Hematopoietic multipotent progenitor cell treated with erythropoietin and hydrocortisone succinate and interleukin-3 and kit ligand, for 4 days (in vitro differentiated cells): ENCODE measurements at places on chromosomes 2 and 18.

- DNase-seq = no peak
These were observed 72.1 kb downstream of the CAMKMT start for GRCh38 chr2:44433895-44434294.

DNA sequence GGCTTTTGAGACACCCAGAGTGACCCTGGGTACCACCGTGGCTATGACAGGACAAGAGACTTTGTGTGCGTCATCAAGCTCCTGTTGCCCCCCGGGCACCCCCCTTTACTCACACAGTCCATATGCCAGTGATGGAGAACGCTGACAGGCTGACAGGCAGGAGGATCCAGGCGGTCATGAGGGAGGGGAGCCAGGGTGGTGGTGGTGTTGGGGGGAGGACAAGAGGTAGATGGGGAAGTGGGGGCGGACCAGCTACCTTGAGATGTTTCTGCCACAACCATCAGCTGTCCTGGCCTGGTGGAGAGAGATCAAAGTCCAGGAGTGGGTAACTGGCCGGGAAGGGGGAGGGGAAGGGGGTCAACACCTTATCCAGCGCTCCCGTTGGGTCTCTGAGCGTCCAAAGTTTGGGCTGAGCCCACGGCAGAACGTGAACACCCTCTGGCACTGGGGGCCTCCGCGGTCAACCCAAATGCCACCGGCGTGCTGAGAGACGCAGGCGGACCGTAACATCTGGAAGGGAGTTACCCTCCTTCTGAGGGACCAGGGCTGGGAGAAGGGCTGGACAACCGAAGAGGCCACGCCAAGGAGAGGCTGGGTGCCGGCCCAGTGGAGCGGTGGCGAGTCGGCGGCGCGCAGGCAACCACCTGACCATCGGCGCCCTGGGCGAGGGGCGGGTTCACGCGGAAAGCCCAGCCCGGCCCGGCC, 575 bp downstream of the TMEM150A start:
- no peak for DNase-seq

- DNase-seq = peak; percentile 35
These were observed 18.6 kb downstream of the LYPD1 start for GRCh38 chr2:132651115-132652045.

DNA sequence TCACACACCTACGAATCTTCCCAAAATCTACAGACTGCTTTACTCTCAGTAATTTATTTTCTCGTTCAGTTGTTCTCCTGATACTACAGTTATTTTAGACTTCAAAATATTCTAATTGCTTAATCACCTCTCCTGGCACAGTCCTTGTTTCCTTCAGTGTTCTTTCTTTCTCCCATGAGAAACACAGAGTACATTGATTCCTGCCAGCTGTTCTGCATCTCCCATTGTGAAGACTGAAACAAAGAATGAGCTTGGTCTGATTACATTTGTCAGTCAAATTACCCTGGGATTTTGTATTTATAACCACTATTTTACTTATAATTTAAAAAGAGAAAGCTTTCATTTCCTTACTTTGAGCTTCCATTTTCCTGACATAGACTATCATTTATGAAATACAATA, 63.9 kb upstream of the TANK start:
- DNase-seq = no peak

- no peak for DNase-seq
These were observed 101.5 kb upstream of the DNER start for GRCh38 chr2:229815858-229816257.

DNA sequence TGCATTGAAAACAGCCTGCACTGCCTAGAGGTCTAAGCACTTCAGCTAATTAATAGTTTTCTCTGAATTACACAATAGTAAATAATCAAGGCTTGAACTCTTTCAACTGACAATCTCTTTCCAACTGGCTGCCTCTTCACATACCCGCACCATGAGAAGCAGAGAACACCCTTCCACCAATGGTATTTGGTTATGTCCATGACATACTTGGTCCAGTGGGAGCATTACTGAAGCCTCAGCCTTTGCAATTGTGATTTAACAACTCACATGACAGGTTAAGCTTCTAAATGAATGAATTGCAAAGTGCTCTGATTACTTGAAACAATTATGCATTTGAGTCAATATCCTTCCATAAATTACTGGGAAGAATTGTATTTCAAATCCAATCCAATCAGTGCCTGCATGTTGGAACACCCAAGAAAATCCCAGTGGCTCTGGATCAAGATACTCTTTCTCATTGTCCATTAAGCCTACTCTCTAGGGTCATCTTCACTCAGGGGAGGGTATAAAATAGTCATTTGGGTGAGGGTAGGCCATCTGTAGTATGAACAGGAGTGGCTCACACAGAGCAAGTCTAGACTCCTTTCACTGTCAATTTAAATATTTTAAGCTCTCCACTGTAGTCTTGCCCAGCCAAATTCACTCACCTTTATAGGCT, 101.1 kb downstream of the HS1BP3 start:
- no peak for DNase-seq

DNA sequence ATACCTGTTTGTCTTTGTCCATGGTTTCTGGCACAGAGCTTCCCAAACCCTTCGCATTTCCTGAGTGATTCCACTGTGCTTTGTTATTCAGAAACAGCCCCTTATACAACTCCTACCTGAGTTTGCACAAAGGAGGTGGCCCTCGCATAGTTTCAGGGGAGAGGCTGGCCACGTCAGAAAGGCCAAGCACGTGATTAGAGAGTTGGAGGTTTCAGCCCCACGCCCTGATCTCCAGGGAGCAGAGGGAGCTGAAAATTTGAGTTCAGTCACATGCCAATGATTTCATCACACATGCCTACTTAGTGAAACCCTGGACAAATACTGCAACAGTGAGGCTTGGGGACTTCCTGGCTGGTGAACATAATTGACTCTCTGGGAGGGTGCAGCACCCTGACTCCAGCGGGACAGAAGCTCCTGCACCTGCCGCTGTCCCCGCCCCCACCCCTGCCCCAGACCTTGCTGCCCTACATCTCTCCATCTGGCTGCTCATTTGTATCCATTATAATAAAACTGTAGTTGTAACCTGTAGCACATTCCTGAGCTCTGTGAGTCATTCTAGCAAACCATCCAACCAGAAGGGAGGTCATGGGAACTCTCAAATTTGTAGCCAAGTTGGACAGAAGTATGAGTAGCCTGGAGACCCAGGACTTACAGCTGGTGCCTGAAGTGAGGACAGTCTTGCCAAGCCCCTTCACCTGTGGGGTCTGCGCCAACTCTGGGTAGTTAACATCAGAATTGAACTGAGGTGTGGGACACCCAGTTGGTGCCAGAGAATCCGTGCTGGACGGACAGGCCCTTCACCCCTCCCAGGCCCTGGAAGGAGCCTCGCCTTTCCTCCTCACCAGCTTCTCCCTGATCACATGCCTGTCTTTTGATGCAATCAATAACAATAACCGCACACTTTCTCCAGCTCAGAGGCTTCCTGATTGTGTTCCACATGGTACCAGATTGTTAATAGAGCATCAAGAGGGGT, 224.3 kb downstream of the ANAPC1 start:
- DNase-seq = peak; percentile 57

GRCh38 chr2:7025082-7025481, 107.9 kb downstream of the RNF144A start:
- peak; percentile 43 for DNase-seq

GRCh38 chr18:25787276-25787675, 303.1 kb downstream of the SS18 start:
- DNase-seq = no peak

DNA sequence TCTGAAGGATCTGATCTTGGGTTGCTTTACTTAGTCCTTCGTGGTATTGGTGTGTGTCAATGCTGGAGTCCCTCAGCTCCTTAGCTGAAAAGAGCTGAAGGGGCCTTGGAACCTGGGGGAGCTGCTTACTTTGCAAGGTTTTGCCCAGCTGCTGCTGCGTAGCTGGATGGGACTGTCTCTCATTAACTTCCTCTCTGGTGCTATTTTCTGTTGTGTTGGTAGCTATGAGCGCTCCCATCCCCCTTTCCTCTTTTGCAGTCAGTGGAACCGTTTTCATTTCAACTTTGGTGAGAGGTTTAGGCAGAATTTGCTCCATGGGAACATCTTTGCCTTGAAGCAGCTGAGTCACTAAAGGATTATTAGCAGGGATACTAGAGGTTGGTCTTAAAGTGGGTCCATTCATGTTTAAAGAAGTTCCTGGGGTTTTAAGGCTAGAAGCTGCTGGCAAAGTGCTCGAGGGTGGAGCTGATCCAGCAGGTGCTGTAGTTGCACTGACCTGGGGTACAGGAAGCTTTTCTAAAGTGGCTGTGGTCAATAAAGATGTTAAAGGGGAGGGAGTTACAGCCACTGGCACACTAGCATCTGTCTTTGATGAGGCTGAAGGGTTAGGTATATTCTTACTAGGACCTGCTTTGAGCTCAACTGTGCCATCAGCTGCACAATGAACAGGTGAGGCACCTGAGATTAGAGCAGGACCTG, 69.9 kb upstream of the DTNB start:
- DNase-seq = peak; percentile 63

- DNase-seq = no peak
These were observed 20.5 kb downstream of the MLPH start for GRCh38 chr2:237507512-237507911.

GRCh38 chr2:136572335-136572734, 193.0 kb upstream of the THSD7B start:
- DNase-seq = no peak

- peak; percentile 59 for DNase-seq
These were observed 241.8 kb upstream of the RAB12 start for GRCh38 chr18:8367217-8367988.

GRCh38 chr18:12409469-12409868, 1.7 kb downstream of the PRELID3A start:
- no peak for DNase-seq

GRCh38 chr2:3075991-3076340, 301.7 kb downstream of the EIPR1 start:
- no peak for DNase-seq

DNA sequence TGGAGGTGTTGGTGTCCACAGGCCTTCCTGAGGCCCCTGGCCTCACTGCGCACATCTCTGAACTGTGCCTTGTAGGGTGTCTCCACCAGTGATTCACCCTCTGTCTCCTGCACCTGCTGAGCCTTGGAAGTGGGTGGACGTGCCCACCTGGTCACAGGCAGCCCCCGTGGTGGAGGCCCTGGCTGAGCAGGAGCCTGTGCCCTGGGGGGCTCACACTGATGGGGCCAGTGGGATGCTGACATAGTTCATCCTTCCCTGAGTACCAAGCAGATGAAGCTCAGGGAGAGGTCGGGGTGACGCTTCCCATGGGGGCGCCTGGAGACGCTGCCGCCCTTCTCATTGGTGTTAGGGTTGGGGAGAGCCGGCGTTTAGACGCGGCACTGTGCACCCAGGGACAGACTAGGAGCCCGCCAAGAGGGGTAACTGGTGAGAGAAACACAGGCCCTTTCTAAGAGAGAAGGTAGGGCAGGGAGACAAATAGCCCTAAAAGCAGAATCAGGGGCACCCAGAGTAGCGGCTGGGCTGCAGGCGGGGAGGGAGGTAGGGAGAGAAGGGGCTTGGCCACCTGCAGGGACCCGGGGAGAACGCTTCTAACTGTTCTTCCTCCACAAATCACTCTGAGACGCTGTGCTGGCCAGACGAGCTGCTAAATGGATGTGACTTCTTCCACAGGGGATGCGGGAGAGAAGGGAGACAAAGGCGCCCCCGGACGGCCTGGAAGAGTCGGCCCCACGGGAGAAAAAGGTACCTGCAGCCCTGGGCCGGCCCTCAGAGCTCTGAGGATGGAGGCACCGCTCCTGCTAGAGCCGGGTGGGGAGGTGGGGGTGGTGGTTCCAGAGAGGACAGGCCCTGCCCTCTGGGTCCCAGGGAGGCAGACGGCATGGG, 18.0 kb downstream of the COLEC11 start:
- DNase-seq = no peak

DNA sequence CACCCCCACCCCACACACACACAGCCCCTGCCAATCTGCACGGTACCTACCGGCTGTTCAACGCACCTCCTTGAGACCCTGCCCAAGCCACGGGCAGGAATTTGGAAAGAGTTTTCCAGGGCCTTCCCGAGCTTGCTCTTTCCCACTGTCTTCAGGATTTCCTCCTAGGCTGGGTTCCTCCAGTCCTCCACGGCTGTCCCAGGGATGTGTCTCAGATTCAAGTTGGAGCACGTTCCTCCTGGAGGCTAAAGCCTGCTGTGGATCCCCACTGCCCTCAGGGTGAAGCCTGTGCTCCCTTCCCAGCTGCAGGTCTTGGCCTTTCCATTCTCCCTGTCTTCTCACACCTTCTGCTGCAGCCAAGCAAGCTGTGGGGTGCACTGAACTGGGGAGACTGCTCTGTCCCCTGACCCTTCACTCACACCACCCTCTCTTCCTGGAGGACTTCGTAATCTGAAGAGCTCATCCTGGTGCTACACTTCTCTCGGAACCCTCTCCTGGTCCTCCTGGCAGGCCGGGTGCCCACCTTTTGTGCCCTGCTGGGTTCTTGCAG, 54.9 kb upstream of the HS6ST1 start:
- DNase-seq = no peak

DNA sequence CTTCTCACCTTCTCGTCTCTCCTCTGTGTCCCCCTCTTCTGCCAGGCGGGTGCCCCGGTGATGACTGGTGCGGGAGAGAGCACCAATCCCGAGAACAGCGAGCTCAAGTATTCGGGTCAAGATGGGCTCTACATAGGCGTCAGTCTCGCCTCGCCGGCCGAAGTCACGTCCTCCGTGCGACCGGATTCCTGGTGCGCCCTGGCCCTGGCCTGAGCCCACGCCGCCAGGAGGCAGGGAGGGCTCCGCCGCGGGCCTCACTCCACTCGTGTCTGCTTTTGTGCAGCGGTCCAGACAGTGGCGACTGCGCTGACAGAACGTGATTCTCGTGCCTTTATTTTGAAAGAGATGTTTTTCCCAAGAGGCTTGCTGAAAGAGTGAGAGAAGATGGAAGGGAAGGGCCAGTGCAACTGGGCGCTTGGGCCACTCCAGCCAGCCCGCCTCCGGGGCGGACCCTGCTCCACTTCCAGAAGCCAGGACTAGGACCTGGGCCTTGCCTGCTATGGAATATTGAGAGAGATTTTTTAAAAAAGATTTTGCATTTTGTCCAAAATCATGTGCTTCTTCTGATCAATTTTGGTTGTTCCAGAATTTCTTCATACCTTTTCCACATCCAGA, 31.3 kb downstream of the GATA6 start:
- no peak for DNase-seq

GRCh38 chr2:133405252-133405651, 163.0 kb downstream of the NCKAP5 start:
- no peak for DNase-seq

DNA sequence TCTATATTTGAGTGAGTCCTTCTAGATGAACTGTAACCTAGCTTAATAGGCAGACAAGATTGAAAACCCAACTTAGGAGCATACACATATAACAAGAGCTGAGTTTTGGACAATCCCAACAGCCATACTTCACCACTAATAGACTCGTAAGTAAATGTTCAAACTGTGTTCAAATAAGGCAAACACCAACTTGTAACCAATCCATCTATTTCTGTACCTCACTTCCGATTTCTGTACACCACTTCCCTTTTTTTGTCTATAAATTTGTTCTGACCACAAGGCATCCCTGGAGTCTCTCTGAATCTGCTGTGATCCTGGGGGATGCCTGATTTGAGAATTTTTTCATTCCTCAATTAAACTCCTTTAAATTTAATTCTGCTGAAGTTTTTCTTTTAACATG, 1149.1 kb upstream of the NRXN1 start:
- peak; percentile 10 for DNase-seq
